ENCODE measurements at places on chromosomes 3 and 15.

DNA sequence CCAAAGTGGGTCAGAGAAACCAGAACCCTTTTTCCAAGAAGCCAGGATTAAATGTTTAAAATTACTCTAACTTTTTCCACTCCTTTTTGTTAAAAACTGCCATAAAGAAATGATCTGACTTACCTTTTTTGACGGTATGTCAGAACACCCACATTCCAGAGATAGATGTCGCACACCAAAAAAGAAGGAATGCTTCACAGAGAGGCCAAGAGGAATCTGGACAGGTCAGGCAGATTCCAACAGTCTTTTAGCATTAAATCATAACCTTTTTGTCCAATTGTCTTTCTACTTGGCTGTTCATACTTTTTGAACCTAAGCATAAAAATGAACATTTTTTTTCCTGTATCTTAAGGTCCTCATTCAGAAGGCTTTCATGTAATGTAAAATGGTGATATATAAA, 846.9 kb downstream of the NSUN3 start:
- ATAC-seq, result no peak

- ATAC-seq, result no peak
Measured at GRCh38 chr15:100468285-100468684, 60.5 kb downstream of the CERS3 start.

GRCh38 chr3:123524981-123525380, 59.9 kb downstream of the HACD2 start:
- ATAC-seq, result no peak

DNA sequence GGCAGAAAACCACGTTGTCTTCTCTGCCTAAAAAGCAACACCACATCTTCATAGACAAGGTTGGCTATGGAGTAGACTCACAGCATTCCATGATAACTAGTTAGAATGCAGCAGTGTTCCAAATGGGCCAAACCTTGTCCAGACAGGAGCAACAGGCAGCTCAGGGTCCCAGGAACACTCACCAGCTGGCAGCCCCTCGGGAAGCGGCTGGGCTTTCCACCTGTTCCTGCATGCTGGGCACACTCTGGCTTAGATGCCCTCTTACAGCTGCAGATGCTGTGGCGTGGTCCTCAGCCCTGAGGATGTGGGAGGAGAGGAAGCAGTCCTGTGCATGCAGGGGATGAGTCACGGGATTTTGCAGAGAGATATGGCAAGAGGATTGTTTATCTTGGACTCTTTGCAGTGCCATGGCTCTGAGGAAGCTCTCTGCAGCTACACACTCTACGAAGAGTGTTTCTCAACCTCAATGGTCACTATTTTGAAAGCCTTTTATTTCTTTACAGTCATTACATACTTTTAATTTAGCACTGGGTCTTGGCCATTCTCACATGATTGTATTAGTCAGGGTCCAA, 11.3 kb downstream of the NRROS start:
- no peak for ATAC-seq

GRCh38 chr3:55449527-55449926, 37.6 kb downstream of the WNT5A start:
- ATAC-seq, result no peak

DNA sequence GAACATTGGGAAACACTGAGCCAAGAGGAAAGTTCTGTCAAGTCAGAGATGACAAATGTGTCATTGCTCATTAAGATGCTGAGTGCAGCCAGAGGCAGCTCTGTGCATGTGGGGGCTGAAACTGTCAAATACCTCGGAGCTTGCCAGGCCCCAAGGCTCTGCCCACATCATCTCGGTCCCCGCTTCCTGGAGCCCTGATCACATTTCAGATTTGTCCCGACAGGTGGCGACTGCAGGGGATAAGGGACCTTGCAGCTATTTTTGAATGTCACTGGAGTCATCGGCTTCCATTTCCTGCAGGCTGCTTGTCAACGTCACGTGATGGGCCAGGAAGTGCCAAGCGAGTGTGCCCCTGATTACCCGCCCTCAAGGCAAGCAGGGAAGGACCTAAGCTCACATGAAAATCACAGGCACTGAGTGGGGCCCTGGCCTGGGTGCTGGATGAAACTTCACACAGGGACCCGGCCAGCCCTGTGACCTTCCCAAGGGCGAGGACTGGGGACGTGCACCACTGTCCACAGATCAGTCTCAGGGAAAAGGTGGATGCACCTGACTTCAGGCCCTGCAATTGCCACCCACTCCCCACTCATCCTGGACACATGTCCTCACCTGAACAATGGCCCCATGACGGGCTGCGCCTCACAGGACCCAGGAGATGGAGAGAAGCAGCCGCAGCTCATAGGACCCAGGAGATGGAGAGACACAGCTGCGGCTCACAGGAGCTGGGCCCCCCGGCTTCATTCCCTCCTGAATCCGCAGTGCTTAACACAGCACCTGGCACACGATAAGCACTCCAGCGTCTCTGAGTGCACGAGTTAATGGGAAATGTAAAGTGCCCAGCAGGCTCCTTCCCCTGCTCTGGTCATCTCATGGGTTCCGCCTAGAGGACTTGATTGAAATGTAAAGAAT, 73.4 kb downstream of the NUP210 start:
- ATAC-seq, result peak; percentile 31

GRCh38 chr15:62821384-62822131, 221.0 kb upstream of the TPM1 start:
- no peak for ATAC-seq

DNA sequence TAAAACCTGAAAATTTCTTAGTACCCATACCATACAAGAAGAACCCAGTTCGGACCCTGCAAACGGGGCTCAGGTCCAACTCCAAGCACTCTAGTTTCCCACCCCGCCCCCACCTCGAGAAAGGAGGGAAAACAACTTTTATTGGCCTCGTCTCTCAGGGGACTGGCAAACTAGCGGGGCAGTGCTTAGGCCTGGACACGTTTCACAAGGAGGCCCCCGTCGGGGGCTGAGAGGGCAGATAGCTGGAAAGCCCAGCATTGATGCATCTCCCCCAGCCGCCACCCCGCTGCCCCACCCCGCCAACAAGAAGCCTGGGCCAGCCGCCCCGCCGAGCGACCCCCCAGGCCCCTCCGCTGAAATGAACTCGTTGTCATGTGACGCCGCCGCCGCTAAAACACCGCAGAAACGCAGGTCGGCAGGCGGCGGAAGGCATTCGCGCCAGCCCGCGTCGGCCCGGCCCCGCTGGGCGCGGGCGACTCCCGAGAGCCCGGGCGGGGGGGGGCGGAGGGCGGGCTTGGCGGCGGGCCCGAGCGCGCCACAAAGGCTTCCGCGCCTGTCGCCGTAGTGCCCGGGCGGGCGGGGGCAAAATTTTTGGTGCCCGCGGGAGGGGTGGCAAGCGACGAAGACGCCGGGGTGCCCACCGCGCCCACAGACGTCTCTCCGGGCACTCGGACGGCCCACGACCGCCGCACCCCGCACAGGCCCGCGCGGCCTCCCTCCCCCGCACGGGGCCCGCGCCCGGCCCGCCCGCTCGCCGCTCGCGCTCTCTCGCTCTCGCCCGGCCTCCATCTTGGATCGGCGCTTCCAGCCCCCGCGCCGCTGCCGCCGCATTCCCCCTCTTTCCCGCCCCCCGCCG, 634 bp downstream of the STAG1 start:
- peak; percentile 53 for ATAC-seq

GRCh38 chr3:149010504-149010951, 19.2 kb downstream of the GYG1 start:
- ATAC-seq, result no peak

- no peak for ATAC-seq
Measured at GRCh38 chr3:25911525-25912295, 121.8 kb downstream of the OXSM start.

Measured in stimulated activated memory B cell treated with anti-CD40 and anti-IgM and Interleukin-4, amounts not matched to agents 10 μg/mL and 1 μg/mL and 100 μg/mL, for 72 hours (primary cell).